ENCODE measurements at places on chromosomes 6 and 20.
A peak's percentile ranks its signal among the peaks of the same experiment; 100 is the strongest.

DNA sequence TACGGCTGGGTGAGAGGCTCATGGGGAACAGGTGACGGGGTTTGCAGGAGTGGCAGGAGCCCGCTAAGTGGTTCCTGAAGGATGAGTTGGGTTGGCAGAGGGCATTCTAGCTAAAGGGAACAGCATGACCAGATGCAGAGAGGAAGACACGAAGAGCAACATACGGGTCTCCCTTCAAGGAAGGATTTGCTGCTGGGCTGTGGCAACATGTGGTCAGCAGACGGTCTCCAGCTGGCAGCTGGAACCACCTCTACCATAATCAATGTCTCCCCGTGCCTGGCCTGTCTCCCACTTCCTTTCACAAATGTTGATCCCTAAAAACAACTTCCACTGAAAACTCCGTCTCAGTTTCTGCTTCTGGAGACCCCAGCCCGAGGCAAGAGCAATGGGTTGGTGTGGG lies 80.6 kb upstream of the SULF2 start:
- DNase-seq = no peak

DNA sequence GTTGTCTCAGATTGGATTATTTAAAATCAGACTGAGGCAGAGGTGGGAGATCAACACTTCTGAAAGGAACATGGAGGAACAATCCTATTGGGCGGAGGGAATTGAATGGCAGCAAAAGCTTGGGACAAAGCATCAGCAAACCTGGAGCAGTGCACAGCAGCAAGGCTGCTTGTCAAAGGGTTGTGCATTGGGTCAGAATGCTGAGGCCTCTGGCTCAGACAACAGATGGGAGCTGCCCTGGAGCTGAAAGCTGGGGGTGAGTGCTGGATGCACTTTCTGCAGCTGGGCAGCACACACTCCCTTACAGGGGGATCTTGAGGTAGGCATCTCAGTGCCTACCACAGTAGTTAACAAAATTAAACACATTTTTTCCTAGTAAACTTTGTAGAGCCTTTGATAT lies 634.4 kb upstream of the MMS22L start:
- DNase-seq = no peak

- no peak for DNase-seq
Observed at GRCh38 chr6:105364243-105364642, 38.6 kb downstream of the PREP start.

- DNase-seq = no peak
Observed at GRCh38 chr20:58375759-58376352, 13.2 kb upstream of the VAPB start.

GRCh38 chr6:111793711-111794111 lies 79.5 kb downstream of the FYN start:
- peak; percentile 34 for DNase-seq

- no peak for DNase-seq
Observed at GRCh38 chr6:24131751-24132150, 5.7 kb downstream of the NRSN1 start.

GRCh38 chr20:31515072-31515774 lies 981 bp downstream of the HM13 start:
- no peak for DNase-seq

DNA sequence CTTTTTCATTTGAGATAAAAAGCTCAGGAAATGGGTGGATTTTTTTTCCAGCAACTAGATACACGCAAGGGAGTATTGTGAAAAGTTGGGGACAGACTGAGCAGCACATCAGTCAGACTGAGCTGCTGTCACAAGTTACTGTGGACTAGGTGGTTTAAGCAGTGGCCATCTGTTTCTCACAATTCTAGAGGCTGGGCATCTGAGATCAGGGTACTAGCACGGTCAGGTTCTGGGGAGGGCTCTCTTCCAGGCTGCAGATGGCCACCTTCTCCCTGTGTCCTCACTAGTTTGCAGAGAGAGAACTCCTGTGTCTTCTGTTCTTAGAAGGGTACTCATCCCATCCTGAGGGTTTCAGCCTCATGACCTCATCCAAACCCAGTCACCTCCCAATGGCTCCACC lies 178.3 kb downstream of the SYNDIG1 start:
- DNase-seq = no peak

GRCh38 chr6:2579804-2580570 lies 170.7 kb downstream of the MYLK4 start:
- no peak for DNase-seq

DNA sequence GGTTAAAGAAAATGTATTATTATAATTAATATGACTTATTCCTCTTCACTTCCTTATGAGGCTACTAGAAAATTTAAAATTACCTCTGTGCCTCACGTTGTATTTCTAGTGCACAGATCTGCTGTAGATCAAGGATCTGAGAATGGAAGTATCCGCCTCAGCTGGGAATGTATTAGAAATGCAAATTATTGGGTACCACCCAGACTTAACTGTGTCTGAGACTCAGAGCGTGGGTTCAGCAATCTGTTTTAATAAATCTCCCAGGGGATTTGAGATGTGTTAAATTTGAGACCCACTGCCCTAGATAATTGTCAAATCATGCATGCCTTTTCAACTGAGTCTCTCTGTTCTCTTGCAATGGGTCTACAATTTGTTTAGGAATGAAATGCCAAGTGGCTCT lies 658.0 kb upstream of the NOX3 start:
- DNase-seq = no peak

DNA sequence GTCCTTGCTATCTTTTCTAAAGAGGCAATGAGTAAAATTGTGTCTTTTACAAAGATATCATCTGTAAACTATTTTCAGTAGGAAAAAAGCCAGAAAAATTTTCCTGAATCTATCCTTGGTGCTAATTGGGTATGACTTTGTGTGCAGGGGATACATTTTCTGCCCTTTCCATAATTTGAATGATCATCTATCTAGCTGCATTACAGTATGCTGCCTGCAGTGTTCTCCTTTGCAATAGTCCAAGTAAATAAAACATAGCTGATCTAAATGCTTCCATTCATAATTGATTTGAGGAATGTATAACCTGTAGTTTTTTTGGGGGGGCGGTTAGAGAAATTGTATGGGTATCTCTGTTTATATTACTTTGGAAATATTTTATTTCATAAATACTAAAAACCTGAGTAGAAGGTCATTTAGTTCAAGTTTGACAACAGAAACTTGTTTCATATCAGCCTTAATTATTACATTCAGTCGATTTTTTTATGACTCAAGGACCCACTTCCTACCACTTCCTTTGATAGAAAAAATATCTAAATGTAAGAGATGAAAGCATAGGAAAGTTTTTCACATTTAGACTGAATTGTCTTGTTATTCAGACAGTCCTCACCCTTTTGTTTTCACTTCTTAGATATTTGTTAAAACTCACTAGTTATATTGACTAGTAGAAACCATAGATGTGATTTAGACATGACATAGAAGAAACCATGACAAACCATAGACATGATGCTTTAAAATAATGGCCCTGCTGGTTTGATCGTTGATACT lies 75.3 kb downstream of the AIG1 start:
- no peak for DNase-seq

DNA sequence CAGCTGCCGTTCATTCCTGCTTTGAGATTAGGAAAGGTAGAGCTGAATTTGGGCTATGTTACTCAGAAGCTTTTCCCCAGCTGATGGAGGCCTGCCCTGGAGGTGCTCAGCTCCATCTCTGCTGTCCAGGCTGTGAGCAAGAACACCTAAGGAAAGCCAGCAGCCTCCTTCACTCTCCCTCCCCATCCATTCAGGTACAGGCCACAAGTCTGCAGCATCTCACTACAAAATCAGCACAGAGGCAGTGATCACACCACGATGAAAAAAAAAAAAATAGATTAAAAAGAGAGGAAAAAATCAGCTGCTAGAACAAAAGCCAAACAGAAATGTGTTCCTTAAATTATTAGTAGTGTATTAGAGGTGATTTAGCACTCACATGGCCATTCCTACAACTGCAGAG lies 515.0 kb downstream of the CDH26 start:
- DNase-seq = no peak

DNA sequence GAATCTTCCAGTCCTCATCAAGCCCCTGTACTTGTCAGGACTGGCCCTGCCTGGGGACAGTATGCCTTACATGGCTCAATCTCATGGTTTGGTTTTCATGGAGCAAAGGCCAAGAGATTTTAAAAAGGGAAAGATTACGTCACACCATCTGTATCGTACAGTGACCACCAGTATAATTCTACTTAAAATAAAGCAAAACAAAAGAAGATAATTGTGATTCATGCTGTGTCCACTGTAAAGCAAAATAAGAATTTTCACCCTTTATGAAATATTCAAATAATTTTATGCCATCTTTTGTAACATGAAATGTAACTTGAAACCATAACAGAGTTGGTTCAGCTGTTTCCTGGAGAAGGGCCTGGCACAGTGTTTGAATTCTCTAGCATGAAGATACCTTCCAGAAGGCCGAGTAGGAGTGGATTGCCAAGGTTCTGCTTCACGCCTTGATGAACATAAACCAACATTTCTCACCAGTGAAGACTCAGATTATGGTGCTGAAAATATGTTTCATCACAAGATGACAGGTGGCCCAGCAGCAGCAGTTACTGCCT lies 486.5 kb downstream of the RFPL4B start:
- DNase-seq = no peak

- DNase-seq = no peak
Observed at GRCh38 chr6:139392794-139393193, 18.3 kb upstream of the CITED2 start.
